Activated naive CD4-positive, alpha-beta T cell (primary cell): ENCODE measurements at places on chromosomes 13 and 19.

DNA sequence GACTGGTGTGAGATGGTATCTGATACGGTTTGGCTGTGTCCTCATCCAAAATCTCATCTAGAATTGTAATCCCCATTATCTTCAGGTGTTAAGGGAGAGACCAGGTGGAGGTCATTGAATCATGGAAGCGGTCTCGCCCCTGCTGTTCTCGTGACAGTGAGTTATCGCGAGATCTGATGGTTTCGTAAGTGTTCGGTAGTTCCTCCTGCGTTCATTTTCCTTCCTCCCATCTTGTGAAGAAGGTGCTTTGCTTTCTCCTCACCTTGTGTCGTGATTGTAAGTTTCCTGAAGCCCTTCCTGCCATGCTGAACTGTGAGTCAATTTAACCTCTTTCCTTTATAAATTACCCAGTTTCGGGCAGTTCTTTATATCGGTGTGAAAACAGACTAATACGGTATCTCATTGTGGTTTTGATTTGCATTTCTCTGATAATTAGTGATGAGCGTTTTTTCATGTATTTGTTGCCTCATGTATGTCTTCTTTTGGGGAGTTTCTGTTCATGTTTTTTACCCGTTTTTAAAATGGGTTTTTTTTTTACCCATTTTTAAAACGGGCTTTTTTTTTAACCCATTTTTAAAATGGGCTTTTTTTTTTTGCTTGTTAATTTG is 102.8 kb upstream of the SLC10A2 start:
- DNase-seq = no peak

DNA sequence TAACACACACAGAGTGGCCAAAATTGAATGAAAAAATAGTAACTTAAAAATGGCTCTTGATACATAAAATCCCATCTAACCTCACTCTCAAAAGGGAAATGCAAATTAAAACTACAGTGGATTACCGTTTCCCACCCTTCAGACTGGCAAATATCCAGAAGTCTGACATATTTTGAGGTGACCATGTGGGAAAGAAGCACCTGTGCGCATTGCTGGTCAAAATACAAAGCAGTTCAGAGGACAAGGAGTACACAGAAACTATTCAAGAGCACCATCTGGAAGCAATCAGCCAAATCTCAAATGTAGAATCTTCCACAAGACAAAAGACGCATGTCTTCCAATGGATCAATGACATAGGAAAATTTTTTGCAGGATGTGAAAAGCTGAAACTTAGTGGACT is 23.2 kb downstream of the NALCN start:
- DNase-seq = no peak

DNA sequence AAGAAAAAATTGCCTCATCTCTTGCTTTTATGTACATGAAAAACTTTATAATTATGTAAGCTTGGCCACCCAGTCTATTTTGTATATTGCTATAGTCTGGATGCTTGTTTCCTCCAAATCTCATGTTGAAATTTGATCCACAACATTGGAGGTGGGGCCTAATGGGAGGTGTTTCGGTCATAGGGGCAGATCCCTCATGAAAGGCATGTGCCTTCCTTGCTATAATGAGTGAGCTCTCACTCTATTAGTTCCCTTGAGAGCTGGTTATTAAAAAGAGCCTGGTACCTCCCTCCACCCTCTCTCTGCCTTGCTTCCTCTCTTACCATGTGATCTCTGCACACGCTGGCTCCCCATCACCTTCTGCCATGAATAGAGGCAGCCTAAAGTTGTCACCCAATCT is 1005.1 kb downstream of the PCDH9 start:
- DNase-seq = no peak

DNA sequence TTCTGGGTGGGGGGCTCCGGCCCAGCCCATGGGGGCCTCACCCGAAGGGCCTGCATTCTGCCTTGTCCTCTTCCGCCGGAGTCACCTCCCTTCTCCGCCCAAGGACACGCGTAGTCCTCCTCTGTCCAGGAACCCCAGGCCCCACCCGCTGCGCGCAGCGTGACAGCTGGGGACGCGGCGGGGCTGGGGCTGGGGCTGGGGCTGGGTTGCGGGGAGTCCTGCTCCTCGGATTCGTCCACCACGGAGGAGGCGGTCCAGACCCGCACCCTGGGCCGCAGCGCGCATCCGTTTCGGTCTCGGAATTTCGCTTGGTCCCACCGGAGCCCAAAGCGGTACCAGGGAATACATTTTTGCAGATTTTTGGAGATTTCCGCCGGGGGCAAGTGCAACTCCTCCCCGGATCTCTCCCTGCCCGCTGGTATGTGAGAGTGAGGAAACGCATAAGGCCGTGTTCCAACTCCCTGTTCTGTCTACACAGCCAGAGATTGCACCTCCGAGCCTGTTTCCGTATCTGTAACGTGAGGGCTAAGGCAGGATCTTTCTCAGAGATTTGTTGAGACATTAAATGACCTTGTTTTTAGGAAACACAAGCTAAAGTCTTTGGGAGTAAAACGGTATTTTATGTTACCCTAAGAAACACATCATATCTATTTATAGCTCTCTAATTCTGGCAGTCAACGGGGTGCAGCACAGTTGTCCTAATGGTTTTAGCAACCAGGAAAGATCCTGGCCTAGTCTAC is at the start of gene COX7A1:
Gene COX7A1 (minus strand): TSS at position 96 of the 740 bp plus-strand sequence. CDS start 40 bp downstream, at position 56.
- no peak for DNase-seq

GRCh38 chr19:33490041-33490451 is 31.5 kb downstream of the PEPD start:
- no peak for DNase-seq

DNA sequence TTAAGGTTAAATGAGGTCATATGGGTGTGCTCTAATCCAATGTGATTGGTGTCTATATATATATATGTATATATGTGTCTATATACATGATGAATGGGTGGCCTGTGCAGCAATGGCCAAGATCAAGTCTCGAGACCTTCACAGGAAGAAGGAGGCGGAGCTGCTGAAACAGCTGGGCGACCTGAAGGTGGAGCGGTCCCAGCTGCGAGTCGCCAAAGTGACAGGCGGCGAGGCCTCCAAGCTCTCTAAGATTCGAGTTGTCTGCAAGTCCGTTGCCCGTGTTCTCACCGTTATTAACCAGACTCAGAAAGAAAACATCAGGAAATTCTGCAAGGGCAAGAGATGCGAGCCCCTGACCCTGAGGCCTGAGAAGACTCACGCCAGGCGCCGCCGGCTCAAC is 109.8 kb downstream of the EFNB2 start:
- no peak for DNase-seq

- no peak for DNase-seq
These were observed 1.9 kb upstream of the C1QTNF9 start for GRCh38 chr13:24307211-24308067.

GRCh38 chr19:45960595-45961235 is 12.9 kb downstream of the NOVA2 start:
- no peak for DNase-seq

GRCh38 chr13:59197397-59197796 is 966.3 kb downstream of the DIAPH3 start:
- no peak for DNase-seq

GRCh38 chr13:22647156-22647850 is 533.5 kb upstream of the SGCG start:
- DNase-seq = no peak

DNA sequence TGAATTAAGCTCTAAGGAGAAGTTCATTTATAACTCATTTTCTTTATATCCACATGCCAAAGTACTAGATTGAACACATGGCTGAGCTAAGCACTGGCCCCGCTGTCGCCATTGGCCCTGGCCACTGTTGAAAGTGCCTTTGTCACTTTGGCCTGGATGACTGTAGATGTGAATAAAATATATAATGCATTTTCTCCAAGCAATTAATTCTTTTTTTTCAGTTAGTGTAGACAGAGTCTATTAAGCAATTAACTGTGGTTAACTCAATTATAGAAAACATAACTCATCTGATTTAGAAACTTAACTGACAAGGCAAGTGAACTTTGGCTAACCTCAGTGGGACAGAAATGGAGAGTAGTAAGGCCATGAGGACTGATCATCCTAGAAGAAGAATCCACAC is 965.6 kb downstream of the EFNB2 start:
- no peak for DNase-seq

DNA sequence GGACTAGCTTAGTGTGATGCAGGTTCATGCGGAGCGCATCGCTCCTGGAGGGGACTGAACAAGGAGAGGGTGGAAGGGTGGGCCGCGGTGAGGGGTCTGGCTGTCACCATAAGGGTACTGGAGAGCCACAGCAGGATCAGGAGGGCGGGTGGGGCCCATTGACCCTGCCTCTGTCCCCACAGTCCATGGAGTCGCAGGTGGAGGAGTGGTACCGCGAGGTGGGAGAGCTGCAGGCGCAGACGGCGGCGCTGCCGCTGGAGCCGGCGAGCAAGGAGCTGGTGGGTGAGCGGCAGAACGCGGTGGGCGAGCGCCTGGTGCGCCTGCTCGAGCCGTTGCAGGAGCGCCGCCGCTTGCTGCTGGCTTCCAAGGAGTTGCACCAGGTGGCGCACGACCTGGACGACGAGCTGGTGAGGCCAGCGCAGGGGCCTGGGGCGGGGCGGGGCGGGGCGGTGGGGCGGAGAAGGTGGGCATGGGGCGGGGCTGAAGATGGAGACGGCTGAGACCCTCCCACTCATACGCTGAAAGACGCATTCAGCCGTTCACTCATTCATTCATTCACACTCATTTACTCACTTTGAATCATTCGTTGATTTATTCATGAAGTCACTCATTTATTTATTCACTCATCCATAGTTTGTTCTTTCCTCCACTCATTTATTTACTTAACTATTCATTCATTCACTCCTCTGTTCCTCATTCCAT is 27.5 kb upstream of the SHKBP1 start:
- peak; percentile 35 for DNase-seq

- no peak for DNase-seq
These were observed 43.4 kb upstream of the URAD start for GRCh38 chr13:28031896-28032288.

GRCh38 chr19:35644987-35645679 is 3.0 kb upstream of the COX6B1 start:
- peak; percentile 18 for DNase-seq

DNA sequence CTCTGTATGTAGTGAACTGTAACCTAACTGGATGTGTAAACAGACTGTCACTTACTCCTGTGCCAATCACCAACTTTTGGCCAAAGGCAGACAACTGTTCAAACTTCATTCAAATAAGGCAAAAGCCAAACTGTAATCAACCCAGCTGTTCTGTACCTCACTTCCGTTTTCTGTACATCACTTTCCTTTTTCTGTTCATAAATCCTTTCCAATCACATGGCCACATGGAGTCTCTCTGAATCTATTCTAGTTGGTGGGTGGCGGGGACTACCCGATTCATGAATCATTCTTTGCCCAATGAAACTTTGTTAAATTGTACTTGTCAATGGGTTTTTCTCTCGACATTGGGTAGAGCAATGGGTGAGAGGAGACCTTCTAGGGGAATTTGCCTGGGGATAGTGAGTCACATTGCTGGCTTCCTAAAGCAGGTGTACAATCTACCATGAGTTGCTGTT is 178.3 kb upstream of the RFC3 start:
- DNase-seq = no peak

- DNase-seq = no peak
These were observed 257.5 kb downstream of the PCDH9 start for GRCh38 chr13:66972659-66973058.

- peak; percentile 18 for DNase-seq
These were observed 10.1 kb upstream of the SLC25A42 start for GRCh38 chr19:19053508-19054314.

DNA sequence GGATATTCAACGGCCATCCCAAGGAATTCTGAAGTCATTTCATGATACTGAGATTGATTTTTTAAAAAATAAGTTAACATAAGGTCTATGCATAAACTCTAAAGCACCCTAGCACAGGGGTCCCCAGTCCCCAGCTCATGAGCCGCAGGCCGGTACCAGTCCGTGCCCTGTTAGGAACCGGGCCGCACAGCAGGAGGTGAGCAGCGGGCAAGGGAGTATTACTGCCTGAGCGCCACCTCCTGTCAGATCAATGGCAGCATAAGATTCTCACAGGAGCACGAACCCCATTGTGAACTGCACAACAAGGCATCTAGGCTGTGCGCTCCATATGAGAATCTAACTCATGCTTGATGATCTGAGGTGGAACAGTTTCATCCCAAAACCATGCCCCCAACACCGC is 31.0 kb downstream of the RCBTB1 start:
- DNase-seq = no peak

- DNase-seq = no peak
These were observed 7.9 kb upstream of the ZNF726 start for GRCh38 chr19:23906835-23907234.

GRCh38 chr13:94859811-94860210 is 147.5 kb upstream of the SOX21 start:
- no peak for DNase-seq

DNA sequence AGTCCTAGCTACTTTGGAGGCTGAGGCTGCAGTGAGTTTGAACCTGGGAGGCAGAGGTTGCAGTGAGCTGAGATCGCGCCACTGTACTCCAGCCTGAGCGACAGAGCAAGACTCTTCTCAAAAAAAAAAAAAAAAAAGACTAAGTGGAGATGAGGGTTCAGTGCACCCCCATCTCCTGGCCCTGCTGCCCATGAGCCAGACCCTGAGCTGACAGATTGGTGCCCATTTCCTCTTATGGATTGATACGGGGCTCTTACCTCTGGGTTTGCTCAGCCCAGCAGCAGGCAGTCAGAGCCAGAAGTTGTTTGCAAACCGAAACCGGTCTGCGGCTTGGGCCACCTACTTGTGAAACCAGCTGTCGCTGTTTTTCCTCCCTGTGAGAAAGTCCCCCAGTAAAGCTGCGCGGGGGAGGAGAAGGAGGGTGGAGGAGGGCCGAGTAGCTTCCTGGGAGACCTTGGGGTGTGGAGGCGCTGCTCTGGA is 36.9 kb downstream of the ARRDC2 start:
- peak; percentile 65 for DNase-seq

- DNase-seq = no peak
These were observed 5.5 kb downstream of the ALDH16A1 start for GRCh38 chr19:49458567-49458903.

DNA sequence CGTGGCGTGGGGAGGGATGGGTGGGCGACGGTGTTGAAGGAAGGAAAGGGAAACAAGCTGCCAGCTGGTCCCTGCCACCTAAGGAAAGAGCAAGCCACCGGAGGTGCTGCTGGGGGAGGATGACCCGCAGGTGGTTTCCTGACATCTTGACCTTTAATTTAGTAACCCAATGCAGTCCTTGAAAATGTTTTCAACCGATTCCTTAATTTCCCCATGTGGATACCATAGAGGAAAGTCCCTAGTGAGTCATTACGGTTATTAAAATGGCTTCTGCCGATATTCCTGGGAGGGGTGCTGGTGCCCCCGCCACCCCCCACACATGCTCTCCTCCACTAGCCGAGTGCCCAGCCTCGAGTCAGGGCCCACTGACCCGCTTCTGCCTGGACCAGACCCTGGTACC is 6.3 kb upstream of the ANKRD10 start:
- no peak for DNase-seq

GRCh38 chr19:58456111-58456510 is 4.7 kb downstream of the ZNF324B start:
- DNase-seq = no peak

- DNase-seq = no peak
These were observed 1862.4 kb downstream of the OLFM4 start for GRCh38 chr13:54890976-54891375.
